ENCODE measurements at places on chromosomes 3 and 15. TPM values are rescaled to one million over a fixed set of nuclear protein-coding genes. Genes with fewer than 3 reads are reported as not detected.
A peak's percentile ranks its signal among the peaks of the same experiment; 100 is the strongest.

The TMC3 gene
- total RNA-seq = not detected

The PPARG gene
- total RNA-seq = 3.2 TPM

The CTXN2 gene
- 0.18 TPM for total RNA-seq

The THRB gene
- total RNA-seq = 0.38 TPM

The CLDN16 gene
- not detected for total RNA-seq

The FILIP1L gene
- total RNA-seq = 19.1 TPM

The WDR93 gene
- 0.13 TPM for total RNA-seq

The CA12 gene
- total RNA-seq = 0.44 TPM

The SCAANT1 gene
- not detected for total RNA-seq

The VWA5B2 gene
- total RNA-seq = 1.1 TPM

The AGTR1 gene
- total RNA-seq = not detected

The CELF6 gene
- total RNA-seq = 0.21 TPM

The ECE2 gene
- total RNA-seq = not detected

DNA sequence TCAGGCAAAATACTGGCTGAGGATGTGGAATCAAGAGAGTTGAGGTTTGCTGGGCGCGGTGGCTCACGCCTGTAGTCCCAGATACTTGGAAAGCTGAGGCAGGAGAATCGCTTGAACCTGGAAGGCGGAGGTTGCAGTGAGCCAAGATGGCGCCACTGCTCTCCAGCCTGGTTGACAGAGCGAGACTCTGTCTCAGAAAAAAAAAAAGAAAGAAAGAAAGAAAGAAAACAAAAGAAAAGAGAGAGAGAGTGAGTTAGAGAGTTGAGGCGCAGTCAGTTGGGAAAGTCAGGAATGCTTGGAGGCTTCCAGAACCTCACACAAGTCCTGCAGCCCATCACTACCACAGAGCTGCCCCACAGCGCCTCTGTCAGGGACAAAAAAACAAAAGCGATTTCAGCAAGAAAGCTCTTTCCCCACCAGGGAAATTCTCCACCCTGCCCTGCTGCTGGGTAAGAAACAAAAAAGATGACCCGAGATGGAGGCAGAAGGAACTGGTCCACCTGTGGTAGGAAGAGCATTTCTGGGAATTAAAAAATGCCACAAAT, 13.8 kb downstream of the HDC start:
- no peak for DNase-seq
- H3K27ac ChIP-seq = no peak overlapping the region
- no peak overlapping the region for H3K4me3 ChIP-seq
- no peaks in the 10 kb centered on the region for H3K27me3 ChIP-seq
- H3K4me1 ChIP-seq = no peaks in the 10 kb centered on the region
- no peaks in the 10 kb centered on the region for H3K36me3 ChIP-seq

GRCh38 chr3:36484386-36484785, 104.1 kb downstream of the STAC start:
- H3K4me1 ChIP-seq = peaks cover 13% of the 10 kb centered on the region
- DNase-seq = no peak
- no peak overlapping the region for H3K27ac ChIP-seq
- no peaks in the 10 kb centered on the region for H3K36me3 ChIP-seq
- no peak overlapping the region for H3K4me3 ChIP-seq

GRCh38 chr3:108124337-108125152, 33.7 kb upstream of the CD47 start:
- no peak for DNase-seq
- peaks cover 54% of the 10 kb centered on the region for H3K4me1 ChIP-seq
- peak overlapping the region; percentile 76 for H3K4me3 ChIP-seq
- peak overlapping the region; percentile 90 for H3K27ac ChIP-seq
- H3K27me3 ChIP-seq = peaks cover 3% of the 10 kb centered on the region

- no peak overlapping the region for H3K4me3 ChIP-seq
- H3K27me3 ChIP-seq = peaks cover 2% of the 10 kb centered on the region
- DNase-seq = no peak
- H3K36me3 ChIP-seq = no peaks in the 10 kb centered on the region
- H3K27ac ChIP-seq = no peak overlapping the region
- H3K4me1 ChIP-seq = no peaks in the 10 kb centered on the region
Observed at GRCh38 chr15:80607287-80607980, 87.7 kb upstream of the ABHD17C start.

- H3K27me3 ChIP-seq = no peaks in the 10 kb centered on the region
- no peaks in the 10 kb centered on the region for H3K4me1 ChIP-seq
- DNase-seq = no peak
- peaks cover 6% of the 10 kb centered on the region for H3K36me3 ChIP-seq
Observed at GRCh38 chr15:45606413-45606812, 19.2 kb downstream of the BLOC1S6 start.

DNA sequence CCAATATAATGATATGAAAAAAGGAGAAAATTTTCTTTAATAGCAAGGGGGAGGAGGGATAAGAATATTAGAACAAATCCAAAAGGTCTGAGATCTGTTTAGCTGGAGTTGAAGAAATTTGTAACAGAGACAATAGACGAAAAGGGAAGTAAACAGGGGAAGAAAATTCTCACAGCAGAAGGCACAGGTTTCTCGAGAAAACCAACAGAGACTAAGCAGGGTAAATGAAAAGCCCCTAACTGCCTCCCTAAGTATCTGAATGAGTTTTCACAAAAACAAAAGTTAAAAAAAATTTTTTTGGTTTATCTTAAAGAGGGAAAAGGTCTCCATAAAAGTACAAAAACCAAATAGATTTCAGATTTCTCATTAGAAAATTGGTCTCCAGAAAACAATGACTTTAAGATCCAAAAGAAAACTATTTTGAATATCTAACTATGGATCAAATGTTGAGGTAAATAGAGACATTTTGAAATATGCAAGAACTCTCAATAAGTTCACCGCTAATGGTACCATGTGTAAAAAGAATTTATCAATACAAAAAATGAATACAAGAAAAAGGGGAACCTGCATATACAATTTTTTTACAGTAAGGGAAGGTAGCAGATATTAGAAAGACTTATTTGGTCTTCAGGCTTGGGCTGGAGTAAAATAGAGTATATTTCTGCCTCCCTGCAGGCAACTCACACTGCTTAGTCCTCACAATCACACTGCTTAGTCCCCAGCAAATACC, 23.9 kb upstream of the NEK10 start:
- peak overlapping the region; percentile 64 for H3K27ac ChIP-seq
- H3K4me3 ChIP-seq = no peak overlapping the region
- no peaks in the 10 kb centered on the region for H3K36me3 ChIP-seq
- DNase-seq = no peak

DNA sequence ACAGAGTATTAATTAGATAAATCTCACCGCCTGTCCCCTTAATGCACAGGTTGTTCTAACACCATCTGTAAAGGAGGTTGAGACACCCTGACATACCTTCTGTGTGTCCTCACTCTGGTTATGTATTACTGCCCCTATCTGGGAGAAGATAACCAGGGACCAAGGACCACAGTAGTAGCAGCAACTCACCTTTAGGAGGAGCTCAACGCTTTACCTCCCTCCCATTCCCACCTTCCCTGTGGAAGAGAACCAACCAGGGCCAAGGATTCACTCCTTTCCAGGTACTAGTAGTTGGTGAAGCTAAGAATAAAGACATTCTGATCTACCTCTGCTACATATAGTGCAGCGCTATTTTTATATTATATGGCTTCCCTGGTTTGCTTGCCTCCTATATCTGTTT, 232.6 kb downstream of the MEX3B start:
- no peak overlapping the region for H3K27ac ChIP-seq
- H3K4me1 ChIP-seq = peaks cover 51% of the 10 kb centered on the region
- no peaks in the 10 kb centered on the region for H3K27me3 ChIP-seq

DNA sequence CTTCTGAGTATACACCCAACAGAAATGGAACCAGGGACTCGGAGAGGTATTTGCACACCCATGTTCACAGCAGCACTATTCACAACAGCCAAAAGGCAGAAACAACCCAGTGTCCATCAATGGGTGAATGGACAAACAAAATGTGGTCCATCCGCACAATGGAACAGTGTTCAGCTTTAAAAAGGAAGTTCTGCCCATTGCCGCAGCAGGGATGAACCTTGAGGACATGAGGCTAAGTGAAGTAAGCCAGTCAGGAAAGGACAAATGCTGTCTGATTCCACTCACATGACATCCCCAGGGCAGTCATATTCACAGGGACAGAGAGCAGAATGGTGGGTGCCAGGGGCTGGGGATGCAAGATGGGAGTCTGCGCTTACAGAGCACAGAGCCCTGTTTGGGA, 7.5 kb downstream of the IQSEC1 start:
- peaks cover 24% of the 10 kb centered on the region for H3K4me1 ChIP-seq
- peaks cover 12% of the 10 kb centered on the region for H3K36me3 ChIP-seq
- no peak overlapping the region for H3K27ac ChIP-seq
- DNase-seq = no peak
- peak overlapping the region; percentile 54 for H3K4me3 ChIP-seq

DNA sequence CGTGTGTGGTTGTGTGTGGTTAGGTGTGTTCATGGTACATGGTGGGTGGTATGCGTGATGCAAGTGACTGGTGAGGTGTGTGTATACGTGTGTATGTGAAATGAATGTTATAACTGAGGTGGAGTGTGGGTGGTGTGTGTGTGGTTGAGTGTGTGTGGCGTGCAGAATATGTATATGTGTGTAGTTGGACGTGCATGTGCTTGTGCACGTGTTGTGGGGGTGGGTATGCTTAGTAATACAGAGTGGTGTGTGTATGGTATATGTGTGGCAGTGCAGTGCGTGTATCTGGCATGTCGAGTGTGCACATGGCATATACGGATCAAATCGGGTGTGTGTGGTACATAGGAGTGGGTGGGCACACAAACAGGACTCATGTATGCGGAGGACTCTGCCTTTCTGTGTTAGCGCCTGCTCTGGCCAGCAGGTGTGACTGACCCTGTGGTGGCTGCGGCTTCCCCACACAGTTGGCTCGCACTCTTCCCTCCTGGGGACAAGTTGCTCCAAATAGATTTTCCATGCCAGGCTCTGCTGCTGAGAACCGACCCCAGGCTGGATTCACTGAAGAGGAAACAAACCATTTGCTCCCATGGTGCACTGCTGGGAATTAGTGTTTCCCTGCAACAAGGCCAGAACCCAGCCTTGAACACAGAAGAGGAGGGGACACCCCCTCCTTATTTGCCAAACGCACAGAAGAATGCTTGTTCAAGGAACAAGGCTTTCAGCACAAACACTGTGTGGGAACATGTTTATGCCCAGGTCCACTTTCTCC, 1.2 kb upstream of the C3orf70 start:
- no peak overlapping the region for H3K27ac ChIP-seq
- H3K4me3 ChIP-seq = no peak overlapping the region
- no peak for DNase-seq
- peaks cover 9% of the 10 kb centered on the region for H3K27me3 ChIP-seq
- H3K36me3 ChIP-seq = no peaks in the 10 kb centered on the region

DNA sequence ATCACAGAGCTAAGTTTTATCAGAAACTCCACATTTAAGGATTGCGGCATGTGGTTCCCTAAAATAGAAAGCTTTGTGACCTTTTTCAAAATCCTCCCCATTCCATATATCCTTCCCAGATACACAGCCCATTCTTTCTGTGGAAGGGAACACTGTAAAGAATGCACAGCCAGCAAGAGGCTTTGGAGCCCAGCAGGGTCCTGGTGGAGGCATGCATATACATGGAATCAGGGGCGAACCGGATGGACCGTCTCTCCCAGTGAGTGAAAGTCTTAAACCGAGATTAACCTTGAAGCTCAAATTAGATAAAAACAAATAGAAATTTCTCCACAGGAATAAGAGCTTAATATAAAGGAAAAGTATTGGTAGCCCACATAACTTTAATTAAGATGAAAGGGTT, 436.2 kb upstream of the MDFIC2 start:
- no peak overlapping the region for H3K4me3 ChIP-seq
- H3K27ac ChIP-seq = no peak overlapping the region
- H3K36me3 ChIP-seq = no peaks in the 10 kb centered on the region
- peaks cover 7% of the 10 kb centered on the region for H3K4me1 ChIP-seq
- H3K27me3 ChIP-seq = no peaks in the 10 kb centered on the region
- DNase-seq = no peak

- DNase-seq = no peak
- H3K4me3 ChIP-seq = no peak overlapping the region
- no peaks in the 10 kb centered on the region for H3K36me3 ChIP-seq
- no peak overlapping the region for H3K27ac ChIP-seq
- peaks cover 2% of the 10 kb centered on the region for H3K27me3 ChIP-seq
Observed at GRCh38 chr3:192884777-192885773, 32.6 kb downstream of the MB21D2 start.

- H3K36me3 ChIP-seq = peaks cover 24% of the 10 kb centered on the region
- H3K4me3 ChIP-seq = peak overlapping the region; percentile 90
- H3K27ac ChIP-seq = no peak overlapping the region
- no peak for DNase-seq
Observed at GRCh38 chr3:129002573-129003569, 1.8 kb downstream of the EFCC1 start.

DNA sequence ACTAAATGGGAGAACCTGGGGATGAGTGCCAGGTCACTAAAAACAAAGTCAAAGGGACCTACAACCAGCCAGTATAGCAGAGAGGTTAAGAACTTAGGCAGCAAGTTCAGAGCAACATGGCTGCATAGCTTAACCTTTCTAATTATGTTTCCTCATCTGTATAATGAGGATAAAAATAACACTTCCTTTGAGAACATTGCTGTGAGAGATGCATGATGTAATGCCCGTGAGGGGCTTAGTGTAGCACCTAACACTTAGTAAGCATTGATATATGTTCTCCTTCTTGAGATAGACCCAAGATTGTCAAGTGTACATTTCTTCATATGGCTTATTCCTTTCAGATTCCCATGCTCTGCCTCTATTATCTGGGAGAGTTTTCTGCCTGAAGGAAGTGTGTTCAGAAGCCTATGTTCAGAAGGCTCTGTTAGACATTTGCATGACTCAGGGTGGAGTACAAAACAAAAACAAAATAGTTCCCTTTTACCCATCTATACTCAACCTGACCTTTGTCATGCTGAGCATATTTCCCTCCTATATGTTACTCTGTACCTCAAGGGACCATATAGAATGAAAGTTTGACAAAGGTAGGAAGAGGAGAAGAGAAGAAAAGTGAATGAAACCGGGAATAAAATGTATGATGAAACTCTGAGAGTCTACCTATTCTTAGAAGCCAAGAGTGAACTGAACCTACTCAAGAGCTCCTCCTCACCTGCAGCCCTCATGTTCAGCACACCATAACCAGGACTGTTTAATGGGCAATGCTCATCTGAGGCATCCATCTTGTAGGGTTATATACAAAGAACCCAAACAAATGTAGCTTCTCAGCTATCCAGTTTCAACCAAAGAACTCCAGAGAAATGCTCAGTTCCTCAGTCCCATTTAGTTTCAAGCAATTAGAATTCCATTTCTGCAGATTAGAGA, 70.7 kb upstream of the KCNMB2 start:
- H3K27me3 ChIP-seq = peaks cover 3% of the 10 kb centered on the region
- no peak for DNase-seq
- no peak overlapping the region for H3K4me3 ChIP-seq
- no peak overlapping the region for H3K27ac ChIP-seq
- no peaks in the 10 kb centered on the region for H3K36me3 ChIP-seq
- no peaks in the 10 kb centered on the region for H3K4me1 ChIP-seq

GRCh38 chr3:72341380-72341770, 506.9 kb downstream of the SHQ1 start:
- no peaks in the 10 kb centered on the region for H3K36me3 ChIP-seq
- H3K4me1 ChIP-seq = peaks cover 23% of the 10 kb centered on the region
- H3K4me3 ChIP-seq = no peak overlapping the region
- DNase-seq = no peak
